Large intestine (tissue), 12 donors: ENCODE measurements at places on chromosomes 7 and 10. TPM values are rescaled to one million over a fixed set of nuclear protein-coding genes. Genes with fewer than 3 reads are reported as not detected.

DNA sequence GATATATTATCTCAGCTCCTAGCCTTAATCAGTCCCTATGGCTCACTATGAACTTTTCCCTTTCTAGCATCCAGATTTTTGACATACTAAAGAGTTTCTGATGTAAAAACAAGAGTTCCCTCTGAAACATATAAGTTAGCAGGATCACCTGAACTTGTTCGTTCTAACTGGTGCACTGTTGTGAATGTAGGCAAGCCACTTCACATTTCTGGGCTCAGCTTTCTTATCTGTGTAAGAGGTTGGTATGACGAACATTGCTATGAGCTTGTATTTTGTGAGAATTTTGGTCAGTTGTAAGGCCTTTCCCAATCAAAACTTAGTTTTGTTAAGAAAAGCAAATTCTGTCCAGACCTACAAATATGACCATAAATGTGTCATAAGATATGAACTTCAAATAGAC, 46.1 kb downstream of the MAGI2 start:
- DNase-seq: no peak

OPALIN gene
- polyA plus RNA-seq: not detected

MYPN gene
- 0.16 TPM for polyA plus RNA-seq

TRIL gene
- 6.3 TPM for polyA plus RNA-seq

LIPJ gene
- polyA plus RNA-seq: 0.10 TPM

- no peak for DNase-seq
These were observed 100.5 kb downstream of the CXCL12 start for GRCh38 chr10:44284198-44285084.

- no peak for DNase-seq
These were observed 124.7 kb upstream of the CTBP2 start for GRCh38 chr10:125284875-125285597.

DNA sequence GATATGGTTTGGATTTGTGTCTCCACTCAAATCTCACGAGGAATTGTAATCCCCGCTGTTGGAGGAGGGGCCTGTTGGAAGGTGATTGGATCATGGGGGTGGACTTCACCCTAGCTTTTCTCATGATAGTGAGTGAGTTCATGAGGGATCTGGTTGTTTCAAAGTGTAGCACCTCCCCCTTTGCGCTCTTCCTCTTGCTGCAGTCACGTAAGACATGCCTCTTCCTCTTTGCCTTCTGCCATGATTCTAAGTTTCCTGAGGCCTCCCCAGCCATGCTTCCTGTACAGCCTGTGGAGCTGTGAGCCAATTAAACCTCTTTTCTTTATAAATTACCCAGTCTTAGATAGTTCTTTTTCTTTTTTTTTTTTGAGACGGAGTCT, 17.1 kb downstream of the CDNF start:
- DNase-seq: peak; percentile 29

STRA8 gene
- polyA plus RNA-seq: not detected

GRCh38 chr10:118763202-118763988, 8.6 kb upstream of the CACUL1 start:
- DNase-seq: no peak

- no peak for DNase-seq
These were observed 2.7 kb upstream of the NRG3 start for GRCh38 chr10:81872206-81872862.

GRCh38 chr7:11231190-11231589, 257.5 kb downstream of the PHF14 start:
- no peak for DNase-seq

GRCh38 chr10:119341459-119342301, 134.3 kb downstream of the GRK5 start:
- peak; percentile 54 for DNase-seq

GRCh38 chr7:43915907-43916306, 9.5 kb upstream of the URGCP start:
- no peak for DNase-seq

GNAT3 gene
- polyA plus RNA-seq: 0.57 TPM

DNA sequence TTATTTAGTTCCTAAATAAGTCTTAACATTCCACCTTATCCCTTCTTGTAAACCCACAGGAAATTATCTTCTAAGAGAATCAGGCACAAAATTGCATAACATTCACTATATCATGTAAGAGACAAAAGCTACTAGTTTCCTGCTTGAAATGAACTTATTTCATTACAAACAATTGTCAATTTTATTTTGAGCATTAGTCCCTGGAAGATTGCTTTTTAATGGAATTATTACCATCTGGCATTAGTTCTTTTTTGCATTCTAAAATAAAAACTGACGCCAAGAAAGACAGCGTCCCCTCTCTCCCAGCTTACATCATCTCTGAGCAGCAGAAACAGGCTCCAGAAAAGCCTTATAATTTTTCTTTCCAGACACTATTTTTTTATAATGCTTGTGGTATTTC, 121.8 kb downstream of the NOC3L start:
- DNase-seq: no peak

ZNF248 gene
- 25.1 TPM for polyA plus RNA-seq

VPS26A gene
- 57.7 TPM for polyA plus RNA-seq

MRC1 gene
- polyA plus RNA-seq: 12.2 TPM

LIPN gene
- not detected for polyA plus RNA-seq

ZWINT gene
- polyA plus RNA-seq: 34.2 TPM

GRCh38 chr7:36017111-36017510, 135.9 kb upstream of the EEPD1 start:
- no peak for DNase-seq

- peak; percentile 29 for DNase-seq
These were observed 114.2 kb upstream of the DGKB start for GRCh38 chr7:15016766-15017165.

- DNase-seq: no peak
These were observed 159.2 kb downstream of the KCNMA1 start for GRCh38 chr10:77478247-77478961.

- no peak for DNase-seq
These were observed 150.6 kb downstream of the AKR1D1 start for GRCh38 chr7:138226745-138227279.

DNA sequence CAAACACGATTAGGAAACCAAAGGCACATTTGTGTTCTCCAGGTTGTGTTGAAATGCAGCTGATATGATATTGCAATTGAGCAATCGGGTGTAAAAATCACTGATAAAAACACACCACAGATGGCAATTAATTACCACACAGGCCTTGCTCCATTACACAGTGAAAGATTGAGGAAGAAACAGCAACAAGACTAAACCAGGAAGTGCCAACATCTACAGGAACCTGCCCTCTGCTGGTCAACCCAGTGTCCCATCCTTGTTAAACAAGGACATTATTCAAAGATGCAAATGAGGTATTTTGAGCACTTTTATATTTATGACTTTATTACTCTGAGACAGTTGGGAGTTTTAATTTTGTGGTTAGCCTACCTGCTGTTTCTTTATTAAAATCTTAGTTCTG, 765.6 kb upstream of the GHITM start:
- DNase-seq: no peak

GRCh38 chr7:113444261-113444660, 325.9 kb upstream of the SMIM30 start:
- DNase-seq: no peak

- DNase-seq: peak; percentile 33
These were observed 1.5 kb upstream of the KCTD7 start for GRCh38 chr7:66627151-66627681.

DNA sequence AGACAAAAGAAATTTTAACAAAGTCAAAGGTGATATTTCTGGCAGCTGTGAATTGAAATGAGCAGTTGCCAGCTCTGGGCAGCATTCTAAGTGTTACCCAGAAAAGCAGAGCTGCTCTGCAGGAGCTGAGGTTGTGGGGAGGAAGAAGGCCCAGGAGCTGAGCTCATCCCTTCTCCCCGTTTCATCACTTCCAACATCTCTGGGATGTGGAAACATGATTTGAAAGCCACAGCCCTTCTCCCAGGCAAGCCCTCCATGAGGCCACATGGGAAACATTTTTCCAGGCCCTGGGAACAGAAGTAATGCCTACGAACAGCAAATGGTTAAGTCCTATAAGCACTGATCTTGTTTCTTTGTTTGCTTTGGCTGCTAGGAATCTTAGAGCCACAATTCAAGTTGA, 10.9 kb upstream of the DMBT1 start:
- no peak for DNase-seq

GRCh38 chr10:79142064-79142491, 73.3 kb downstream of the ZMIZ1 start:
- no peak for DNase-seq

DNA sequence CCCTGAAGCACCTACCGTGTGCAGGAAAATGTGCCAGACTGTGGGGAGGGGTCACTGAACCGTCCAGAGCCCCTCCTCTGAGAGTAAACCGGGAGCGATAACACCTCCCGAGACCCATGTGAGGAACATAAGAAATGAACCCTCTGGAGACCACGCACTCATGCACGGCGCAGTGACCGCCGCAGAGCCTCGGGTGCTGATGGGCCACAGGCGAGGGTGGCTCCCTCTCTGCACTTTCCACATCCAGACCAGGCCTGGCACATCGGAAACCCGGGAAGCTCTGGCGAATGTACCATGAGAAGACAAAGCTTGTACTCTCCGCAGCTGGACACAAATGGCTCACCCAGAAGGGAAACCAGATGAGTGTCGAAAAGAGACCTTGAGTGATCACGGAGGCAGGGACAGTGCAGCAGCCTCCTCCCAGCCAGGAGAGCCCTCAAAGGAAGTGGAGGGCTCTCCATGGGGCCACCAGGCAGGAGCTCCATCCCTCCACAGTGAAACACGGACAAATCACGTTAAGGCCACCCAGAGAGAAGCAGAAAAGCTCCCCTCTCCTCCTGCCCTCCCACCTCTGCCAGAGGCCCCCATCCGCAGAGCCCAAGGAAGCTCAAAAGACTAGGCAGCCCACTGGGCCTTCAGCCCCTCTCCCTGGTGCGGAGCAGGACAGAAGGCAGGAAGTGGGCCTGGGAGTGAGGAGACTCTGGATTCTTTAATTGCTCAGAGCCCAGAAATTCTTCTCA, 178.1 kb upstream of the PPP2R2D start:
- no peak for DNase-seq
